ENCODE measurements at places on chromosomes 6 and 20.

DNA sequence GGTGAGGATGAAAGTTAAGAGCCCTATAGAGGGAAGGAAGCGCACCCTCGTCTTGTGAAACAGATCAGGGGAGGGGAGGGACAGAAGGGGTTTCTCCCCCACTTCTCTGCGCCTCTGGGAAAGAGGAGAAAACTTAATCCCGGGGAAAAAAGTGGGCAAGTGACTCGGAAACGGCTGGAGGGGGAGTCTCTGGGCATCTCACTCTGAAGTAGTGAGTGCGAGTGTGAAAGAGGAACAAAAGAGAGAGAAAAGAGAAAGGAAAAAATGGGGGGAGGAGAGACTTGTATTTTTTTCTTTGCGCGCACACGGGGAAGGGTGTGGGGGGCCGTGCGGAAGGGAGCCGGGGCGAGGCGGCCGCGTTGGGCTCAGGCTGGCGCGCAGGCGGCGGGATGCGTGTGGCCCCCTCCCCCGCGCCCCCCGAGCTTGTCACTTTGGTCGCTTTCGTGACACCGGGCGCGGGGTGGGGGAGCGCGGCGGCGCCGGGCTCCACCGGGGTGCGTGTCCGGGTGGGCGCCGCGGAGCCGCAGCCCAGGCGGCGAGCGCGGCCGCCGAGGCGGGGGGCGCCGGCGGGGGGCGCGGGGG is 454 bp downstream of the L3MBTL3 start:
- DNase-seq: no peak

GRCh38 chr6:108363889-108364313 is 69.0 kb downstream of the AFG1L start:
- DNase-seq: no peak

GRCh38 chr6:113182370-113183141 is 674.6 kb upstream of the MARCKS start:
- DNase-seq: no peak

DNA sequence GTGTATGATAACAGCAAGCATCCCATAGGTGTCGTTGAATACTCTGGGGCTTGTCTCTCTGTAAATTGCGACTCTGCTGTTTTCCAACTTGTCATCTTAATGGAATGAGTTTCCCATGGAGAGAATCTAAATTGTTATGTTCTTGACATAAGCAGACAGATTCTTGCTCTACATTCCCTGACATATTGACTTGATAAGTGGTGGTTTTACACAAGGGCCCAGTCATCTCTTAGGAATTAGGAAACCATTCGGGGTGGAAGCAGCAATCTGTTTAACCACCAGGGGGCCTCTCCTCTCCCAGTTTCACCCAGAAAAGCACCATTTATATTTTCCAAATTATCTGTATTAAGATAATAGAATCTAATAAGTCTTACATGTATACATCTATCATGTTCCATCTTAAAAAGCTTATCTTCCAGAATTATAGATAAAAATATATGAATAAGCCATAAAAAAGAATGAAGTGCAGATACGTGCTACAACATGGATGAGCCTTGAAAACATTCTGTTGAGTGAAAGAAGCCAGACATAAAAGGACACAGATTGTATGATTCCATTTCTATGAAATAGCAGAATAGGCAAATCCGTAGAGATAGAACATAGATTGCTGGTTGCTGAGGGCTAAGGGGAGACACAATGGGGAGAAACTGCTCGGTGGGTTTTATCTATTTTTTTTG is 23.1 kb upstream of the MROH8 start:
- peak; percentile 26 for DNase-seq

GRCh38 chr6:106360989-106361430 is 493 bp downstream of the CRYBG1 start:
- DNase-seq: peak; percentile 66

- DNase-seq: no peak
Observed at GRCh38 chr6:99606656-99607415, at the start of gene PRDM13. PRDM13 (plus strand) TSS chr6:99606833; CDS start chr6:99607035, 202 bp downstream.

- no peak for DNase-seq
Observed at GRCh38 chr6:154474648-154475428, 35.6 kb downstream of the CNKSR3 start.

DNA sequence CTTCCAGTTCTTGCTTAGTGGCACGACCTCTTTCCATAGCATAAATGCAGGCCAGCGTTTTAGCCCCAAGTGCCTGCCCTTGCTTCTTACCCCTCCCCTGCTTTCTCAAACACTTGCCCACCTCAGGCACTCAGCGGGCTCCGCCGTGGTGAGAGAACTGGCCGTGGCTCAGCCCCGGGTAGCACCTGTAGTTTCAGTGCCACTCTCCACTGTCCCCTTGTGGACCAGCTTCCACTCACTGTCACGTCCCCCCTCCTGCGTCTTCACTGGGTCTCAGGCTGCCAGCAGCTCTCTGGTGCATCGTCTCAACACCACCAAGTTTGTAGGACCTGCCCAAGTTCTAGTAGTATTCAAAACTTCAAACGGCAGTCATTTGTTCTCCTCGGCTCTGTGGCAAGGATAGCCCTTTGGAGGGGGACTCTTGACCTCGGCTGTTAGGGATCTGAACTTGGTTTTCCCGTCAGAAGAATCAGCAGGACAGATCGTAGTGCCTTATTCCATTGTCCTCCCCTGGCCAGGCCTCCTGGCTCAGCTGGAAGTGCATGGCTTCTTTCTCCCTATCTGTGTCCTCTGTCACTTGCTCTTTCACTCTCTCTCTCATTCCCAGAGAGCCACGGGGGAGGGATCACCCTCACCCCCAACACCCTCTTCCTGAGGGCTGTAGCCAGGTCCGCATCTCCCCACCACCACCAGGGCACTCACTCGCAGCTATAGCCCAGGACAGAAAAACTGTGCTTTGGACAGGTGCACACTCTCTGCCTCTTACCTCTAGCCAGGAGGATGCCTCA is 44.6 kb downstream of the STK35 start:
- DNase-seq: no peak

GRCh38 chr6:154266560-154267099 is 90.0 kb downstream of the IPCEF1 start:
- DNase-seq: no peak

DNA sequence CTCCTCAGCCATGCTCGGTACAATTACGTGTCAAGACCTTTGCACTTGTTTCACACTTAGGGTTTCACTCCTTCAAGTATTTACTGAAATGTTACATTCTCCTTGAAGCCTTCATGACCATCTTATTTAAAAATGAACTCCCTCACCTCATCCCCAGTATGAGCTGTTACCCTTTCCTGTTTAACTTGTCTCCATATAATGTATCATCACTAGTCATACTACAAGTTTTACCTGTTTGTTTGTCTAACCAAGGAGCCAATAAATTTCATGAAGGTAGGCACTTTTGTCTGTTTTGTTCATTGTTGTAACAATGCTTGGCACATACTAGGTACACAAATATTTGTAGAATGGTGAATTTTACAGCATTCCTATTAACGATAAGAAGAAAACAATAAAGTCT is 46.1 kb upstream of the MTRF1L start:
- DNase-seq: no peak

DNA sequence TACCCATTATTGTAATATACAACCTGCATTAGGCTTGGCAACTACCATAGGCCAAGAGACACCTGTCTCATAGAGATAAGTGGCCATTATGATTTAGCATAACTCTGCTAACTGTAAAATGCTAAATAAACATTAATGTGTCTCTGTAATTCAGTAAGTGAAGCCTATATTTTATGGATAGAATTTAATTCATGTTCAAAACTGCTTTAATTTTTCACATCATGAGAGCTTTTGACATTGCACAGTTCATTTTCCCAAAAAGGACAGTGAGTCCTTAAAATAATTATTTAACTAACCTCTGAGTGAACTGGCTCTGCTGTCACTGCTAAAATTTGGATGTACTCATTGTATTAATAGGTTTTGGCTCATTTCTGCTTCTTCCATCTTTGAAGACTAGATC is 41.4 kb upstream of the TMX4 start:
- no peak for DNase-seq

DNA sequence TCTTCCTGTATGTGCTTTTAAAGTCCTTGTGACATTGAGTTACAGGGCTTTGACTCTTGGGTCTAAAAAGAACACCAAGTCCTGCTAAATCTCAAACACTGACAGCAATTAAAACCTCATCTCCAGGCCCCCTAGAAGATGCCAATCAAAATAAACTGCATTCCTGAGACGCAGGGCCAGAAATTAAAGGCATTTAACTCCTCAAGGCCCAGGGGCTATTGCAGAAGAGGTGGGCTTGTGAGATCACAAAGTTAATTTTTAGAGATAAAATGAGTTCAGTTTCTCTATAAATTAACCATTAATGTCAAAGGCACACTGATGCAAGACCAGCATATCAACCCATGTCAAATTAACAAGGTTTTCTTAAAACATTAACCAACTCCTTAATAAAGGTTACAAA is 145.6 kb upstream of the CARMIL1 start:
- DNase-seq: no peak

- DNase-seq: no peak
Observed at GRCh38 chr6:137145421-137145820, 28.0 kb downstream of the IL22RA2 start.

- no peak for DNase-seq
Observed at GRCh38 chr20:37526238-37526838, 1.3 kb downstream of the BLCAP start.

- no peak for DNase-seq
Observed at GRCh38 chr6:43969158-43969981, 157.9 kb downstream of the MRPL14 start.

- DNase-seq: no peak
Observed at GRCh38 chr6:156816505-156816904, 39.3 kb downstream of the ARID1B start.

- DNase-seq: no peak
Observed at GRCh38 chr20:37880726-37881591, 22.0 kb upstream of the VSTM2L start.

- DNase-seq: no peak
Observed at GRCh38 chr6:91976797-91977196, 1389.9 kb upstream of the MAP3K7 start.

GRCh38 chr6:100796049-100796823 is 84.9 kb downstream of the ASCC3 start:
- DNase-seq: no peak

DNA sequence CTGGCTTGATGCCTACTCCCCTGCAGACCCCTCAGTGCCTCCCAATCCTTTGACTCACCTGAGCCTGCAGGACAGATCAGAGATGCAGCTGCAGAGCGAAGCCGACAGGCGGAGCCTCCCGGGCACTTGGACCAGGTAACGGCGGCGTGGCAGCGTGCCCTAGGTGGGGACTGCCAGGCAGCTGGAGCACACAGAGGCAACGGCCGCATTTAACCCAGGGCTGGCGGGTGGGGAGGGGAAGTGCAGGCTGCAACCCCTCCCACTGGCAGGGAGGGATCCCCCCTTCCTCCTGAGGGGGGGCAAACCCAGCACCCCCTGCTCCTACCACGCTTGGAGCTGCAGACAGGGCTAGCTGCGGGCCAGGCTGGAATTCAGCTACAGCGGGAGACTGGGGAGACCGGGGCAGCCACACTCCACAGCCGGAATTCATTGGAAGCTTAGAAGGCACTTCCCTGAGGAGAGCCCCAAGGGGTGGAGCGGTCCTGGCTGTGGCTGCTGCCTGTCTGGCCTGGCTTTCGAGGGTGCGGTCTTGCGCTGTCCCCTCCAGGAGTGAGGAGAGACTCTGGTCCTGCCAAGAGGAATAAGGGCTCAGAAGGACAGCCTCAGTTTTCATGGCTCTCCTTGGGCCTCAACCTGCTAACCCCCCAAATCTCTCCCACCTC is at the start of gene MATN4:
Gene MATN4 (minus strand): TSS at position 183 of the 662 bp plus-strand sequence. CDS start 2,717 bp downstream, outside the sequence.
- DNase-seq: no peak

- no peak for DNase-seq
Observed at GRCh38 chr6:170454512-170455285, 98.4 kb downstream of the PSMB1 start.

GRCh38 chr20:38624084-38624483 is 22.5 kb downstream of the ARHGAP40 start:
- DNase-seq: no peak

- DNase-seq: no peak
Observed at GRCh38 chr20:3970016-3970415, 45.3 kb downstream of the RNF24 start.
